Esophagus squamous epithelium (tissue), 5 donors: ENCODE measurements at places on chromosomes 7 and 10.

- DNase-seq = no peak
Measured at GRCh38 chr10:33388785-33389184, 54.3 kb upstream of the NRP1 start.

DNA sequence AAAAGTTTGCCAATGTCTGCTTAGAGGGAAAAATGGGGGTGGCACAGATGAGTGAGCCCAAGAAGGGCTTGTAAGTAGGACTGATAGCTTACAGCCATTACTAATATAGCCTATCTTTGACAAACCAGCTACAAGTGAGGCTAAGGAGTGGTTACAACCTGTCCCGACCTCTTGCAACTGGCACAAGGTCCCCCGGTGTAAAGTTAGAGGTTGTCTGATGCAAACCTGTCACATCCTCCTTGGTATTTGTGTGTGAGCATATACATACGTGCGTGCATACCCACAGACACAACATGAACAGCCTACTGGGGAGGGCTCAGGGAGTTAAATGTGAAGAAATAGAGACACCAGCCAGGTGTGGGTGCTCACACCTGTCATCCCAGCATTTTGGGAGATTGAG lies 14.6 kb downstream of the ADAP1 start:
- no peak for DNase-seq

- DNase-seq = no peak
Measured at GRCh38 chr7:28939367-28939766, 18.8 kb downstream of the TRIL start.

DNA sequence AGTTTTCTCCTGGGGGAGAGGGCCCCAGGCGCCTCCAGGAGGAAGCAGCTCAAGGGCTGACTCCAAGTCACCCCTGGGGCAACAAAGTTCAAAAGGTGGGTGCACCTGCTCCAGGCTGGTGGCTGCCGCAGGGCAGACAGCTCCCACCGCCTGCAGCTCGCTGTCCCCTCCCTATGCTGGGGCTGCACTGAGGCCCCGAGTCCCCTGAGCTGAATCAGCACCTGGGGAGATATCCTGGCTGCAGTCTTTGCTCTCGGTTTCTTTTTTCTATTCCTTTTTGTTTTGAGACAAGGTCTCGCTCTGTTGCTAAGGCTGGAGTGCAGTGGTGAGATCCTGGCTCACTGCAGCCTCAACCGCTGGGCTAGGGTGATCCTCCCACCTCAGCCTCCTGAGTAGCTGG lies 183.4 kb downstream of the DNAJB6 start:
- DNase-seq = no peak

DNA sequence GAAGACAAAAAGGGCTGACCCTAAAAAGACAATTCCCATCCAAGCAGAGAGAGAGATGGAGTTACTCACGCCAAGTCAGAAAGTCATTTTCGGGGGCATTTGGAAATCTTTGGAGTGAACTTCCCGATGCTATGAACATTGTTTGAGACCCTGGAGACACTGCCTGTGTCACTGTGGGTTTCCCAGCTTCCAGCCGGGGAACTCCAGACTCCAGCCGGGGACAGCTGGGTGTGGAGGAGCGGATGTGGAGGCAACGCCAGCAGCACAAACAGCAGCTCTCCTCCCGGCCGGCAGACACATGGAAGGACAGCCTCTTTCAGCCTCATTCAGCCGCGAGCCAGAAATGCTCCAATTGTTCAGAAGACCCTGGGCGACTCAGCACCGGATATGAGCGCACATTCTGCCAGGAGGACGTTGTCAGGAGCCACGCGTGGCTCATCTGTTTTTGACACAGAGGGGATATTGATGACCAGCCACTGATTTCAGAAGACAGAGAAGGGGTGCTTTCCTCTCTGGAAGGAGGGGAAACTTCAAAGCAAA lies 97.6 kb downstream of the PRPF18 start:
- no peak for DNase-seq

DNA sequence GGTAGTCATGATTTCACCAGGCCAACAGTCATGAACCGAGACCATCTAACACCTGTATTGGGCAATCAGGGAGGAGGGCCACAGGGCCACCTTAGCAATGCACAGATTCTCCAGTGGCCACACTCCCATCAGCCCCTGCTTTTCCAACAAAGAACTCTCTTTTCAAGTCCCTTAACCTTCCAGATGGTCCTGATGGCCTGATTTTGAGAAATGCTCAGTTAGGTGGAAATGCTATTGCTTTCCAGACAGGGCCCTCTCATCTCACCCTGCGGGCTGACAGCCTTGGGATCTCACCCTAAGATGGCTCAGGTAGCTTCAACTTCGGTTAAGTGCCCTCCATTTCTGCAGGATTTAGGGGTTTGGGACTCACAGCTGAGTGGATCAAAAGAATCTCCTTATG lies 131.9 kb upstream of the PRR15 start:
- DNase-seq = no peak

- no peak for DNase-seq
Measured at GRCh38 chr7:32518534-32519140, 23.3 kb downstream of the AVL9 start.

DNA sequence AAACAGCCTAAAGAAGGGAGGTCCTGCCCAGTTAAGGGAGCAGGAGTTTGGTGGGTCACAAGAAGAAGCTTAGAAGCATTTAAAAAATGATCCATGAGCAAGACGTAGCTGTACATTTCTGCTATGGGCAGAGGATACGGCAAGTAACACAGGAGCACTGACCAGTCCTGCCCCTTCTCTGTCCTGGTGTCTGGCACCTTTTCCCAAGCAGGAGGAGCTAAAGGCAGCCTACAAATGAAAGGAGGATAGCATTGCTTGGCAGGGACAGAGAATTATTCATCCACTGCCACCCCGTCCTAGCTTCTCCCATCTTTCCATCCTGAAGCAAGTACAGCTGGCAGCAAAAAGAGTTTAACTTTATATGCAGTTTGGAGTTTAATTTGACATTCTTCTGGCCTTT lies 1077.6 kb downstream of the TYW1 start:
- no peak for DNase-seq

DNA sequence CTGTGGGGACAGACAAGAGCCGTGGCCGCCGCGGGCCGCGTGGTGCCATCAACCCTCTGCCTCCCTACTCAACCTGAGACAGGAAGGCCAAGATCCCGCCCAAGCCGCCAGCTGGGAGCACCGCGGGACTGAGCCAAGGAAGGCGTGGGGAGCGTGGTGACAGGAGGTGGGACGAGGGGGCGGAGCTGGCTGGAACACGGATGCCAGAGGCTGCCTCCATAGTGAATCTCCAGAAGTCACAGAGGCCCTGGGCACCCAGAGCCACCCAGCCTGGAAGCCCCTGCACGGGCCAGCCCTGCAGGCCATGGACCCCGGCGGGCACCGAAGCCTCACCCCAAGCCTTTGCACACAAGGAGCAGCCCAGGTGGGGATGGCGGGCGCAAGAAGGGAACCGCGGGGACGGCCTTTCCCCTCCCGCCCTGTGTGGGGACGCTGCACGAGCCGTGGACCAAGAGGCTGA lies 18.1 kb upstream of the DPYSL4 start:
- DNase-seq = no peak

- DNase-seq = no peak
Measured at GRCh38 chr10:27744802-27745731, 552 bp downstream of the MKX start.

DNA sequence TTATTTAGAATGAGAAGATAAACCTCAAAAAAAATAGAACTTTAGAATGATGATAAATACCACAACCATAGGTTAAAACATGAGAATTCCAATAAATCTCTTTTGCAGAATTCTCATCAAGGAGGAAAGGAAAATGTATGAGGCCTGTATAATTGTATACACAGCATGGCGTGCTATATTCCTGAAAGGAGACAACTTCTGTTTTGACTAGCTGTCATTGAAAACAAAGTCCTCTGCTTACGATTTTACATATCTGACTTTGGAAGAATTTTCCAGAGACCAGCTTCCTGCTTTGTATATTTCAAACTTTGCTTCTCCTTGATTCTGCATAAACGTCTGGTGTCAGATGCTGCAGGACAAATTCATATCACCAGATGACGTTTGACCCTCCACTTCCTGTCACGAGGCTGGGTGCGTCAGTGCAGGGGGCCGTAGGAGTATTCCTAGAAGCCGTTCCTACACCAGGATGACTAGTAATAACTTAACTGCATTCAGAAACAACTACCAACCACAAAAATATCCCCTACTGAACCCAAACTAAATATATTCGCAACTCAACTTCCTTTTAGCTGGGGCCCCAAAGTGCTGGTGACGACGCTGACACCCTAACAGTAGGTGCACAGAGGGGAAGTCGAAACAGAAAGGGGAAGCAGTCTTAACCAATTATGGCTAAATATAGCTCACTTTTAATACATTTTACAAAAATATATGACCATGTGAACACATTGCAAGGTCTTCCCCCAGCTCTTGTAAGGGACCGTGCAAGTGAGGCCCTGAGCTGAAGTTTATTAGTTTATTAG lies 178.6 kb upstream of the INHBA start:
- DNase-seq = no peak

GRCh38 chr10:114284346-114285071 lies 45.5 kb downstream of the VWA2 start:
- DNase-seq = no peak

DNA sequence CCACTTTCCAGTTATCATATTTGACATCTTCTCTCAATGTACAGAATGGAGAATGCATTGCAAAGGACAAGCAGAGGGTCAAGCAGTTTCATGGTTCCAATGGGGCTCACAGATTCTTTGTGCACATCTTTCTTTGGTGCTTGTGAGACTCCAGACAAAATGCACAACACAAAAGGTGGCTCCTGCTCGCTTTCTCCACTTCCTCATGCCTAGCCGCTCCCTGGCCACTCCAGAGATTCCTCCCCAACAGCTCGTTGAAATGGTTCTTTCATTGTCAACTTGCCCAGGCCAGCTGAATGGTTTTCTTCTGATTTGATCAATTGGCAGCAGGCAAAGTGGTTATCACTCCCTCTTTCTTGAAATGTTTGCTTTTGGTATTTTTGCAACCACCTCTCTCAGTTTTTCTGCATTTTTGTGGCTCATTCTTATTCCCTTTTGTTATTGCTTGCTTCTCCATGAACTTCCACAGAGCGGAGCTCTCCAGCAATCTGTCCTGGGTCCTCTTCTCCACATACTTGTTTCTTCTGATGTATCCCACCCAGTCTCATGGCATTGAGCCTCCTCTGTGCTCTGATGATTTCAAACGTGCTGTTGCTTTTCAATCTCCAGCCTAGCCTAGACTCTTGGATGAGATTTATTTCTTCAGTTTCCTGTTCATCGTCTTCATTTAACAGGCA lies 507.8 kb upstream of the MKI67 start:
- no peak for DNase-seq

DNA sequence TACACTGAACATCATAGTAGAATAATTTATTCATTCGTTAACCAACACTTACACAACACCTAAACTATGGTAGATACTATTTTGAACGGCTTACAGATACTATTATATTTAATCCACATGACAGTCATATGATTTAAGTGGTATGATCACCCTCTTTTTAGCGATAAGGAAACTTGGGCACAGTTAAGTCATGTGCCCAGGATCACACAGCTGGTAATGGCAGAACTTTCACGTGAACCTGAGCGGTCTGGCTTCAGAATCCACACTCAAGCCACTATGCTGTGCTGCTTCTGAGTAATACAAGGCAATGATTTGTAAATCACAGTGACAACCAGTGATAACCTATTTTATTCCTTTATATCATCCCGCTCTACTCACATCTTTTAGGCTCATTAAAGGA lies 99.1 kb downstream of the CELF2 start:
- no peak for DNase-seq

GRCh38 chr7:39300276-39300675 lies 265.9 kb upstream of the YAE1 start:
- no peak for DNase-seq

GRCh38 chr7:26397796-26398426 lies 106.2 kb downstream of the SNX10 start:
- no peak for DNase-seq

GRCh38 chr7:78148166-78148894 lies 349.8 kb downstream of the PHTF2 start:
- DNase-seq = no peak

- DNase-seq = no peak
Measured at GRCh38 chr10:127939786-127940330, 33.0 kb downstream of the PTPRE start.

DNA sequence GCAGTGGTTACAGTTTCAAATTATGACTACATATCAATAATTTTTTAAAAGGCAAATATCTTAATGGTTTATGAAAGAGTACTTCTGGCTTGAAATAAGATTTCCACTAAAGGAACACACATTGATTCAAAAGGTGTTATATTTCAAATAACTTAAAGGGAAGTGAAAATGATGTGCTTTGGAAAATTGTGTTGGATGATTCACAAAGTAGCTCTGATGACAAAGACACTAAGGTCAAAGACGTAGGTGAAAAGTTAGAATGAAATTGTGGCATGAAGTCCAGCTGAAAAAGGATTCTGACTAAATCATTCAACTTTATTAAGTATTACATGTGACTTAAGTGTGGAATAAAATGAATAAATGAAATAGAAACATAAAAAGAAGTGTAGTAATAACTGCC lies 20.8 kb upstream of the OR2A5 start:
- DNase-seq = no peak

DNA sequence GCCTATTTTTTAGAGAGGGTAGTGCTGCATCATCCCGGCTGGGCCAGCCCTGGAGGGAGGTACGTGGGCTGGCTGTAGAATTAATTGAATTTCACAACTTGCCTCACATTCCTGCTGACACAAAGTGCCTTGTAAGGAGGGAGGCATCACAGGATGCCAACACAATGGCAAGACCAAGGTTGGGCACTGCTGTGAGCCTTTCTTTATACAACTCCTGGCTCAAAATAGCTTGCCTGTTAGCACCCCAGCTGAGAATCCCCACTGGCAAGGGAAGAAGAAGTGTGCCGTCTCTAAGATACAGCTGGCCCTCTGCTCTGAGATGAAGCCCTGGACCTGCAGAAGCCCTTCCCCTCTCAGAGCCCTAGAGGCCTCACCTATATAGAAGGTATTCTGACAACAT lies 873.9 kb downstream of the GRID1 start:
- DNase-seq = no peak
